ENCODE measurements at places on chromosomes 2 and 18.

DNA sequence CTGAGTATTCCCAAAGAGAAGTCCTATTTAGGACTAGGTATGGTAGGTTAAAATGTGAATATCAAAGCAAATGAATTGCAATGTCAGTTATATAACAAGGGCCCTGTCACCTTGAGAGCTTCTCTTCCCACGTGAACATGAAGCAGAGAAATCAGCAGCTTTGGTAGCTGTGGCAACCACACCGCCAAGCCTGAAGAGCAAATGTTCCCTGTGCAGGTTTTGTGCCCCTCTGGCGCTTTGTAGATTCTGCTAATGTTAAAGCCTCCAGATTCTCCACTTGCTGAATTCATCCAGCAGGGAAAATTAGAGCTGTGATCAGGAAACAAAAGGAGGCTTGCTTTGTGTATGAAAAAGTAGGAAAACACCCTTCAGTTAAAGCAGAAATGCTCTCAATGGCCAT lies 322.6 kb downstream of the RBM43 start:
- no peak for DNase-seq

DNA sequence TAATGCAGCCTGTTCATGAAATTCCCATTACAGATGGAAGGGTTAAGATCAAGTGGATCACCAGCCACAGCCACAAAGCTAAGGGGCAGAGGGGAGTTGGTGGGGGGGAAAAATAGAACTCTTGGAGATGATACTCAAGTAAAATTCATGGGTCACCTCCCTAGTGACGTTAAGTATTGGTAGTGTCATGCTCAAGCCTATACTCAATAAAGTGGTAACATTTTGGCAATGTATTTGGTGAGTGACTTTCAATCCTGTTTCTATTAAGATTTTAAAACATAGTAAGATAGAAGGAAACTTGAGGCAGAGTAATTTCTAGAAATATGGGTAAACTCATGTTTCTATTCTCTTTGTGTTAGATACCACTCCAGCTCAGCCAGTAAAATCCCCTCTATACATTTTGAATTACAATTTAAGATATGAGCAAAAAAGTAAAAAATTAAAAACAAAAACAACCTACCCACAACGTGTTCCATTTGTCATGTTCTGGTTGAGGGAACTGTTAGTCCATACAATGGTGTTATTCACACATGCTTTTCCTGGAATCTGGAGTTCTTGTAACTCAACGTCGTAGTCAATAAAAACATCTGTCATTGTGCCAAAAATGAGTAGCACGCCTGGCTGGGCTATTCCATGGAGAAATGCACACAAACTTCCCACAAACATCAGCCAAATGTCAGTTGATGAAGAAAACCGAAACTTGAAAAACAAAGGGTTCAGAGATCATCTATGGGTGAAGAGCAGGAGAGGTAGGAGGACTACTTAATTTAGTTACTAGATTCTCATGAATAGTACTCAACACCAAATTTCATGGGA lies 18.1 kb downstream of the ABCB11 start:
- DNase-seq: no peak

- DNase-seq: no peak
Measured at GRCh38 chr2:198314559-198315153, 510.3 kb downstream of the PLCL1 start.

GRCh38 chr2:235314371-235314930 lies 179.4 kb upstream of the AGAP1 start:
- no peak for DNase-seq

DNA sequence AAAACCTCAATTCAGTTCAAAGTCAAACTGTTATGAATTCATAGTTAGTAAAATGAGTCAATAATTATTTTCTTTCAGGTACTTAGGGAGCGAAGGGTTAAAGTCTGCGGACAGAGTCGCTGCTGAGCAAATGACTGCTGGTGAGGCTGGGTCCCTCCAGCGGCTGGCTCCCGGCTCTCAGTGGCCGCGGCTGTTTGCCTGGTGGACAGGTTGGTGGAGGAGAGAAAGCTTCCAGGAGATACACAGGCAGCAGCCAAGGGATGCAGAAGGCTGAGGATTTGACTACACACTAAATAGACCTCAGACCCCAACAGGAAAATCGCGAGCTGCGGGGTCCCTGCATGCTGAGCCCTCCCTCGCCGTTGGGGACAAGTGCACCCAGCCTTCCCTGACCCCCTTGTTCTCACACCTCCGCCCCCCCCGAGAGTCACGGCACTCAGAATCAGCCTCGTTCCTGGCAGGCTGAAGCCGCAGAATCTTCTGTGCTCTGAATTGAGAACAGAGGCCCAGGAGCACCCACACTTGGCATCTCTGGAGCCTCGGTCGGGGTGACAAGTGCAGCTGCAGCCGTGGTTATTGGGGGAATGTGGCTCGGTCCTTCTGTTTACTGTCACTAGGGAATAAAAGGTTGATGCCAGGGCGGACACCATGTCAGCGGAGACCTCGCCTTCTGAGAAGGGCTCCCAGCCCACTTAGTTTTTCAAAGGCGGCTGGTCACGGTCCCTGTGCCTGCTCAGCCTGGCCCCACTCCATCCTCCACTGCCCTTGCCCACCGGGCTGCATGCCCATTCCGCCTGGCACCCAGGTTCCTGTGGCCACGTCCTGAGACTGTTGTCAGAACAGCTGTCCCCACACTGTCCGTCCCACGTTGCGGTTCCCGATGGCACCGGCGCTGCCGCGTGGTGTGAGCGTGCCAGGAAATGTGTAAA lies 74.0 kb downstream of the SLC66A2 start:
- no peak for DNase-seq

DNA sequence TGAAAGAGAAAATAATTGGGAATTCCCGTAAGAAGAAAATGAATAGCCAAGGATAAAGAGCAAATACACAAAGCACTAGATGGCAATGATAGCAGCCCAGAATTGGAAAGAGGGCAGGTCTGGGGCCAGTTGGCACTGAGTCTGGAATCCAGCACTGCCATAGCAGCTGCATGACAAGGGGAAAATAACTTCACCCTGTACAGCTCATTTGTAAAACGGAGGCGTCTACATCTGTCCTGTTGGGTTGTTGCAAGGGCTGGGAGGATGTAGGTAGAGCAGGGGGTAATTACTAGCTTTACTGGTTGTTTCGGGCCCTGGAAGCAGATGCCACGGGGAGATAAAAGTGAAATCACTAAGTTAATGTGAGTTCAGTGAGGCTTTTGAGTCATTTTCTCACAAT lies 110.0 kb upstream of the RASGRP3 start:
- no peak for DNase-seq

GRCh38 chr18:36811955-36812354 lies 16.8 kb downstream of the TPGS2 start:
- no peak for DNase-seq

Data from stimulated activated CD4-positive, alpha-beta T cell treated with anti-CD3 and anti-CD28 coated beads, Interleukin-1b, Interleukin-23, amount 100 ng/mL, for 4 hours (primary cell).